SHP77 treated with DMSO at 0.1 percent for 48 hours (cell line): ENCODE measurements at places on chromosomes 16 and 17.

DNA sequence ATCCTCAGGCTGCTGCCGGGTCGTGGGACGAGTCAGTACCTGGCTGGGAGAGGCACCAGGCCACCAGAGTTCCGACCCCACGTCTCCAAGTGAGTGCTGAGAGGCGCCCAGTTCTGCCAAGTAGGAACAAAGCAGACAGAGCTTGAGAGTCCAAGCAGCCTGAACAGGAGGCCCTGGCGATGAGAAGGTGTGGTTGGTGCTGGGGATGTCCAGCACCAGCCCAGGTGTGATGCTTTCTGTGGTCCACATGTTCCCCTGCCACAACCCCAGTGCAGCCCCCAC is 10.8 kb downstream of the TAX1BP3 start:
- DNase-seq: no peak

DNA sequence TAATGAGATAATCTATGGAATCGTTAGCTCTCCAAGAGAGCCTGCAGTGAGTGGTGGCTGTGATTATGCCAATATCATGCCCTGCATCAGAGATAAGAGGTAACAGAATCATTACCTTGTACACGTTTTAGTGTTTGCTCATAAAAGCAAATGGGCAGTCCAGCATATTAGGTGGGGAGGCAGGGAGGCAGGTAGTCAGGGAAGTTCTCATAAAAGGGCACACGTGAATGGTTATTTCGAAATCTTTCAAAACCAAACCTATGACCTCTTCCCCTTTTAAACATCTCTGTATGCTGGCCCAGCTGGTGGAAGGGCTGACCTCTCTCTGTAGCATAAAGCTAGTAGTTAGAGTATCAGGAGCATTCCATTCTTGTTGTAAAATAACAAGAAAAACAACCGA is 51.7 kb downstream of the VAT1L start:
- no peak for DNase-seq

- DNase-seq: no peak
These were observed 1.5 kb downstream of the TRIM25 start for GRCh38 chr17:56912105-56912999.

DNA sequence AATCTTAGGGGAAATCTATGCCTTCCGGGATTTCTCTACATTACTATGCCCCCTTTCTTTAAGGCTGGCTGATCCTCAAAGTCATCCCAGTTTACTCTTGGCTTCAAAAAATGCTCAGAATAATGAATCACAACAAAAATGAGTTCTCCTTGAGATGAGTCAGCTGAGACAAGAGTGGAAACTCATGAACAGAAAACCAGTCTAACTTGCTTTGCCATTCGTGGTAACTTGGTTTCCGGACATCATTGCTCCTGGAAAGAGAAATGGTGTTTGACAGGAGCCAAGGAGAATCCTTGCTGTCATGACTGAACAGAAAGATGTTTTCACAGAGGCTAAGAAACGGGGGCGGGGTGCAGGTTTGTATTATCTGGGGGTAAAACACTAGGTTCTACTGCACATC is 435.6 kb upstream of the DYNLRB2 start:
- no peak for DNase-seq

DNA sequence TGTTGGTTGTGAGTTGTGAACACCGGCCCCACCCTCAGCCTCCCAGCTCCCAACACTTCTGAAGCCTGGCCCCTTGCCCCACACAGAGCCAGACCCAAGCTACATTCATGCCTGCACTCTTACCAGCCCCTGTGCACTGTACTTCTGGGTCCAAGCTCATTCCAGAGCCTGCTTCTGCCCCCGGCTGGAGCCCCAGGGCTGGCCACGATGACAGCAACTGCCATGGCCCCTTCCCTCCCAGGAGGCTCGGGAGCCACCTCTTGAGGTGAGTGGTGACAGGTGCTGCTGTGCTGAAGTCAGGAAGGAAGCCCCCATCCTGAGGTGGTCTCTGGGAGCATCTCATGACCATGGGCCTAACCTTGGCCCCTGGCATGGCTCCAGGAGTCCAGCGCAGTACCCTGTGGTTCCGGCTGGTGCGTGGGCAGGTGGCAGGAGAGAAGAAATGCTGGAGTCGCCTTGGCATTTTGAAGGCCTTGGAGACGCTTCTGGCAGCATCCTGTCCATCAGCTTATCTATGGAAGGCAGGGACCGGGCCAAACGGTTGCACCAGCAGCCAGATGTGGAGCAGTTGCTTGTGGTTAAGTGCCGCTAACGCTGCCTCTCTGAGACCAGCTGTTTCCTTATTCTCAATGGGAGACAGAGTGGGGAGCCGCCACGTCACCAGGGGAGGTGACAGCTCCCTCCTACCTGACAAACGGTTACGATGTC is 3.9 kb upstream of the CDT1 start:
- DNase-seq: no peak

DNA sequence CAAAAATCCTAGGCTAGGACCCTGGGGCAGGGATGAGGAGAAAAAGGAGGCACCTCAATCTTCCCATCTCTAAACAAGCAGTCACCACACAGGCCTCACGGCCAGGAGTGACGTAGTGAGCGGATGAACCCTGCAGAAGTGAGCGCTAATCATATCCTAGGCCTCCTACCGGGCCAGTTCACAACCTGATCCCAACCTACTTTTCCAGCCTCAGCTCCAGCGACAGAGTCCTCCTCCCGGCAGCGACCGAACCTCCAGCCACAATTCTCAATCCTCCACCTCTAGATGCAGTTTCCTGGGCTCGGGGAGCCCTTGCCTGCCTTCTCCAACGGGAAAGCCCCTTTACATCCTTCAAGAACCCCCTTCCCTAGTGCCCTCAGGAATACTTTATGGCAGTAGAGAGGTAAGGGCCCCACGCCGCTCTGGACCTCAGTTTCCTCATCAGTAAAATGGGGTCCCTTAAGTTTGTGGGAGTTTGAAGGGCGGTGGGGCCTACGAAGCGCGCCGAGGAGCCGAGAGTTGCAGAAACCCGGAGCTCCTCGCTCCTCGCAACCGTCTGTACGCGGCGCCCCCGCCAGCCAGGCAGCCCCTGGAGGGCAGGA is 1.4 kb downstream of the ZNF668 start:
- DNase-seq: no peak

GRCh38 chr16:57405097-57405496 is 530 bp downstream of the CCL17 start:
- no peak for DNase-seq
